ENCODE measurements at places on chromosomes 4 and X. TPM values are rescaled to one million over a fixed set of nuclear protein-coding genes. Genes with fewer than 3 reads are reported as not detected.

The NXF2B gene
- total RNA-seq, result not detected

The FOXR2 gene
- total RNA-seq, result not detected

DNA sequence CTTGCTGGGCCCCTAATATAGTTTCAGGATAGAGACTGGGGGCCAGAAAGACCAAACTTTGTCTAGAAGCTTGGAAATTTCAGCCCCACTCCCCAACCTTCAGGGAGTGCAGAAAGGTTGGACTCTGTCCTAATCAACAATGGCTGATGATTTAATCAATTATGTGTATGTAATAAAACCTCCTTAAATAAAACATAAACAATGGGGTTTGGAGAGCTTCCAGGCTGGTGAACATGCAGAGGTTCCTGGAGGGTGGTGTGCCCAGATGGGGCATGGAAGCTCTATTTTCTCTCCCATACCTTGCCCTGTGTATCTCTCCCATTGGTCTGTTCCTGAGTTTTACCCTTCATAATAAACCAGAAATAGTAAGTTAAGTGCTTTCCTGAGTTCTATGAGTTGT lies 174.2 kb downstream of the GC start:
- no peak for DNase-seq

- no peak for DNase-seq
These were observed 6.8 kb downstream of the ASB5 start for GRCh38 chr4:176262243-176262642.

GRCh38 chr4:32340591-32340990 lies 1620.4 kb downstream of the PCDH7 start:
- DNase-seq, result no peak

DNA sequence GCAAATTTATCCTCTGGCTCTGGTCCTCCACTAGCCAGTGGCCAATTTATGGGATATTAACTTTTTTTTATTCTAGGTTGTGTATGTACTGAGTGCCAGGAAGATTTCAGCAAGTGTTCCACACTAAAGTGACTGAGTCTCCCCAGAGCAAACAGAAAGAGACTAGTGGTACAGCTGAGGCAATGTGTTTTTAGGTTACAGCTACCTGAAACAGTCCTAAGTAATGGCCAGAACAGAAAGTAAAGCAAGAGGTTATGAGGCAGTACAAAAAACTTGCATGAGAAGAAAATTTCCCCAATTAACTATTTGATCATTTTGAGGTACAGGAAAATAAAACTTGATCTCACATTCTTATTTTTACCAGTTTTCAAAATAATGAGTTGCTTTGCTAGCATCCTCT lies 31.2 kb downstream of the PRDM8 start:
- DNase-seq, result no peak

DNA sequence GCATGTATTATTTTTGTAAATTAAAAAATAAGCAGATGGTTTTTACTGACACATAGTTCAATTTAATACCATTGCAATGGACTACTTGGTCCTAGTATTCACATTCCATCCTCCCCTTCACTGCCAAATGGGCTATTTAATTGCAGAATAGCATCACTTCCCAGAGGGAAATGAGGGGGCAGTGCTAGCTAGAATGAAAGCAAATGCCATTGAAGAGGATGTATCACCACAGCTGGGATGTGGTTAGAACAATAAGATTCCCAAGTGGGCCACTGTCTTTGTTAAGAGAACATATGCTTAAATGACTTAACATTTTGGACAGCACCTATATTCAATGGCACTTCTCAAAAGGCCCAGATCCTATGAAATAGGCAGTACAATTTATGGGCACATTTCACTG lies 224.7 kb downstream of the RBMX2 start:
- DNase-seq, result no peak

DNA sequence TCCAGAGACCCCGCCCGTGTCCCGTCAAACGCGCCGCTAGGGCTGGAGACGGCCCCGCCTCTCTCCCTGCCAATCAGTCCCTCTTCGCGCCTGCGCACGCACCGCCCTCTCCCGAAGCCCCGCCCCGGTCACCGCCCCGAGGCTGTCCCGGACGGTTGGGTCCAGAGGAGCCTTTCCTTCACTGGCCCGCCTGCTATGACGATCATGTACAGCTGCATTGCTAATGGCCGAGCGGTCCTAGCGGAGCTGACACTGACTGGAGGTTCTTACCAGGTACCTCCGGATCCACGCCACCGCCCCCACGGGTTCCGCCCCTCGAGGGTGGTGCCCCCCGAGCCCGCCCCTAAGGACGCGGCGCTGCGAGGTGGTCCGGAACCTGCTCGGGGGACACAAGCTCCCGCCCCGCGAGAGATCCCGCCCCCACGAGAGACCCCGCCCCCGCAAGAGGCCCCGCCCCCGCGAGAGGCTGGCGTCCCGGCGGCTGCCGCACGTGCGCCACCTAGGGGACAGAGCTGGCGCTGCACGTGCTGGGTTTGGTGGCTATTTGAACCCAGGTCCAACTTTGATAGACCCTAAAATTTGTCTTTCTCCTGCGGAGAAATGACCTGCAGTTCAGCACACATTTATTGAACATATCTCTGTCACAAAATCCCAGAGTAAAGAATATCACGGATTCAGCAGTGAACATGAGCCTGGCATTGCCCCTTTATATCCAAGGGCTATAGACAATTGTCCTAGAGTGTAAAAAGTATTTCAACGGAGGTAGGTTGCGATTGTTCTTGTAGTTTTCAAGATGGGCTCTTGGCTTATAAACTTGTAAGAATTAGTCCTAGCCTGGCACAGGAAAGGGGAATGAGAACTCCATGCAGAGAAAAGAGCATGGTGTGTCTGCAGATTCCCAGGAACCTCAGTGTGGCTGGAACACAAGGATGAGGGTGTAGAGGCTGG lies 88.7 kb downstream of the HNRNPD start:
- DNase-seq, result peak; percentile 99

The LRCH2 gene
- 5.2 TPM for total RNA-seq

GRCh38 chr4:127479031-127479622 lies 153.6 kb upstream of the INTU start:
- no peak for DNase-seq

The CXCL10 gene
- total RNA-seq, result 0.27 TPM

- no peak for DNase-seq
These were observed 135.8 kb downstream of the IL15 start for GRCh38 chr4:141771889-141772830.

GRCh38 chrX:100680756-100681155 lies 36.8 kb downstream of the SRPX2 start:
- DNase-seq, result no peak

DNA sequence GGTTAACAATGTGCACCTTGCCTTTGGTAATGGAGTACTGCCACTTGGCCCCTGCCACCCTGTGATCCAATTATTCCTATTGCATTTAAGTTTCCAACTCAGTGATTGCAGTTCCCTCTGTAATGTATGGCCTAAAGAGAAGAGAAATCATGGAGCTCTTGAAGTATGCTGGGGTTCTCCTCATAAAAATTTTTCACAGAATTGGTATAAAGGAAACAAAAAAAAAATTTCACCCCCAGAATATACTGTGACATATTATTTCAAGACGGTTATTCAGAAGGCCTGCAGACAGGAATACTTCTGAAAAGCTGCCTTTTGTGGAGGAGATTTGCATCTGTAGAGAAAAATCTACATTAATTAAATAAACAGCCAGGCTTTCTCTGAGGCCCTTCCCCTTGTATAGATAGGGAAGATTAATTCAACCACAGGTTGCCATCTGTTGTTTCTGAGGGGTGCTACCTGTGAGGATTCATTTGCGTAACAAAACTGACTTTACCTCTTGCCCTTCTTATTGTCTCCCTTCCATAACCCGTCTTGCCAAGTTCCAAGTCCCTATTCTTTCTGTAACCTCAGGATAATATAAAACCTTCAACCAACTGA lies 94.8 kb upstream of the LANCL3 start:
- DNase-seq, result no peak

- no peak for DNase-seq
These were observed 10.6 kb downstream of the IL15 start for GRCh38 chr4:141646969-141647368.

The HS3ST1 gene
- total RNA-seq, result 7.6 TPM

- peak; percentile 32 for DNase-seq
These were observed 63.6 kb downstream of the STARD8 start for GRCh38 chrX:68710870-68711576.

GRCh38 chrX:107775000-107775733 lies 420 bp downstream of the TSC22D3 start:
- DNase-seq, result no peak

DNA sequence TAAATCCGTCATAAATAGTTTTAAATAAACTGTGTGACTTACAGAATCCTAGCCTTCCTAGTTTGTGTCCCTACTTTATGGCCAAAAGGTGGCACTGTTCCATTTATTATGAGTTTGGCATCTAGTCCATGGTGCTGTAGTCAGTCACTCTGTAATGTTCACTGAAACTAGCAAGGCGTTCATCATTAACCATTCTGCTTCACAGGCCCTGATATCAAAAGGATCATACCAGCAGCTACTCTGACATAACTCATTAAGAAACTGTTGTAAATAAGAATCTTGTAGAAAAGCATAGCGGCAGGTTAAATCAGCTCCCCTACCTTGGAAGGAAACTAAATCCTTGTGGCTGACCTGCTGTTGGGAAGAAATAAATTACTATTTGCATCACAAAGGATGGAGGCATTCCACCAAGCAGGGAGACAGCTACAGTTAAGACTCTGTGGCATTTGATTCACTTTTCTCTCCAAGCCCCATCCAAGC lies 919.6 kb upstream of the DIAPH2 start:
- DNase-seq, result no peak

The PYURF gene
- total RNA-seq, result 53.4 TPM

The CTAG2 gene
- total RNA-seq, result not detected

DNA sequence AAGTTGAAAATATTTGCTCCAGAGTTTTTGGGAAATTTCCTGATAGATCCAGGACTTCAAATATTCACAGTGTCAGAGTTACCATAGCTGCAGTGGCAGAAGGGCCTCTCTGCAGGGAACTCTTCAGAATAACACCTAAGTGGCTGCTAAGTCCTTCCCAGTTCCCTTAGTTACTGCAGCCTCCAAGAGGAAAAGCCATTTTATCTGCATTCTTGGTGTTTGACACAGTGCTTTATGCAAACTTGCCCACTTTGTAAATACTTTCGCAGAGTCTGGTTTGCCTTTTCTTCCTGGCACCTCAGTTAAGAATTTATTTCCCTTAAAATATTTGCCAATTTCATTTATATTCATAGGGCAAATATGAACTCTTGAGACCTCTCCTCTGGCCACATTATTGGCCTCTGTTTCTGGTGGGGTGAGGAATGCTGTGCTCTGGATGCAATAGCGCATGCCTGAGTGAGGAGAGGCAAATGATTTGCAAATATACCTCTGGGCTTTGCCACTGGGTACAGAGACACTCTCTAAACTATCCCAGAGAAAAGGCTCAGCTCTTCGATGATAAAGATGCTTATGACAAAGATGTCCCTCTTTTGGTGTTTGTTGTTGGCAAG lies 566.3 kb upstream of the NR3C2 start:
- DNase-seq, result no peak

The TMEM255A gene
- total RNA-seq, result 0.42 TPM

GRCh38 chr4:151771664-151772063 lies 10.9 kb upstream of the GATB start:
- DNase-seq, result no peak

GRCh38 chrX:39762266-39762841 lies 335.4 kb downstream of the BCOR start:
- DNase-seq, result no peak

- no peak for DNase-seq
These were observed 38.9 kb downstream of the PAGE2 start for GRCh38 chrX:55127692-55128091.

- no peak for DNase-seq
These were observed 3.6 kb upstream of the SCARB2 start for GRCh38 chr4:76216975-76217814.

GRCh38 chrX:72245461-72246089 lies 6.7 kb upstream of the ERCC6L start:
- DNase-seq, result peak; percentile 57

- no peak for DNase-seq
These were observed 114.5 kb downstream of the ZNF330 start for GRCh38 chr4:141335166-141335565.

The GAGE2A gene
- total RNA-seq, result not detected

The ZCCHC13 gene
- not detected for total RNA-seq

- no peak for DNase-seq
These were observed 1184.4 kb downstream of the RPA4 start for GRCh38 chrX:98068024-98068580.

The PGAM4 gene
- 0.56 TPM for total RNA-seq

The USP17L17 gene
- total RNA-seq, result not detected

The RGN gene
- 13.9 TPM for total RNA-seq

DNA sequence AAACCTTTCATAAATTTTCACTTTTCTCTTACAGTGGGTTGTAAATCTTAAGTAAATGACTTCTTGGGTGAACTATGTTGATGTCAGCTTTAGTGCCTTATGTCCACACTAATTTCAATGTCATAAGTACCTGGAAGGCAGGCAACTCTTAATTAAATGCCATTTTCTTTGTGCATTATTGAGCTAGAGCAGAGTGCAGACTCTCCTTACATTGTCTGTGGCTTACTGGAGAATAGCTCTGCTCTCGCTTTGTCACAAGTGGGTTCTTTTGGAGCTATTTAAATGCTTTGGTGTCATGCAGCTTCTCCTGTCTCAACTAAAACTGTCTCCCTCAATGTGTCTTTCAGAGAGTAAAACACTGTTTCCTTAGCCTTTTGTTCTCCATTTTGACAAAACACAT lies 411.6 kb downstream of the STIM2 start:
- no peak for DNase-seq

Data from left cardiac atrium (tissue), 4 donors.